ENCODE measurements at places on chromosomes 12 and 14.

- DNase-seq, result no peak
These were observed 28.3 kb downstream of the MTHFD1 start for GRCh38 chr14:64416348-64416932.

DNA sequence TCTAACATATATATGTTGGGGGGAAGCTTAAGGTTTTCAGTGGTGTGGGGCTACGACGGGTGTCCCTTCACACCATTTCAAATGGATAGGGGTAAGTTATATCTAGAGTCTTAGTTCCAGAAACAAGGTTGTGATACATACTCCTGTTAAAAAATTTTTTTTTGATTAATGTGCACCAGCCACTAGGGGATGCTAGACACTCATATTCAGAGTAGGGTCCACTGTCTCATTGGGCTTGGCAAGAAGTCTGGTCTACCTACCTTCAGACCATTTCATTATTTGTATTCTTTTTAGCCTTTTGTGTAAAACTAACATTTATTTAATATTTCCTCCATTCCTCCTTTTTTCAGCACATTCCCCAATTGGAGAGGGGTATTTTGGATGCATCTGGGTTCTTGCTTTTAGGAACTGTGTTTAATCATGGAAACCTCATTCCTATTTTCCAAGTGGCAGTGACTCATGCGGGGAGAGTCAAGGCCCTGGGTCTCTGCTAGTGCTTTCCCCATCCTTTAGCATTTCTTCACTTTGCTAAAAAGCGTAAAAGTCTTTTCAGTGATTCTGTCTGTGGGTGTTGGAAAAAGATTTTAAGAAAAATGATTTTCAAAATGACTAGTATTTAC is 33.4 kb downstream of the ANO4 start:
- no peak for DNase-seq

- no peak for DNase-seq
These were observed 7.8 kb downstream of the RNASE1 start for GRCh38 chr14:20794644-20795369.

DNA sequence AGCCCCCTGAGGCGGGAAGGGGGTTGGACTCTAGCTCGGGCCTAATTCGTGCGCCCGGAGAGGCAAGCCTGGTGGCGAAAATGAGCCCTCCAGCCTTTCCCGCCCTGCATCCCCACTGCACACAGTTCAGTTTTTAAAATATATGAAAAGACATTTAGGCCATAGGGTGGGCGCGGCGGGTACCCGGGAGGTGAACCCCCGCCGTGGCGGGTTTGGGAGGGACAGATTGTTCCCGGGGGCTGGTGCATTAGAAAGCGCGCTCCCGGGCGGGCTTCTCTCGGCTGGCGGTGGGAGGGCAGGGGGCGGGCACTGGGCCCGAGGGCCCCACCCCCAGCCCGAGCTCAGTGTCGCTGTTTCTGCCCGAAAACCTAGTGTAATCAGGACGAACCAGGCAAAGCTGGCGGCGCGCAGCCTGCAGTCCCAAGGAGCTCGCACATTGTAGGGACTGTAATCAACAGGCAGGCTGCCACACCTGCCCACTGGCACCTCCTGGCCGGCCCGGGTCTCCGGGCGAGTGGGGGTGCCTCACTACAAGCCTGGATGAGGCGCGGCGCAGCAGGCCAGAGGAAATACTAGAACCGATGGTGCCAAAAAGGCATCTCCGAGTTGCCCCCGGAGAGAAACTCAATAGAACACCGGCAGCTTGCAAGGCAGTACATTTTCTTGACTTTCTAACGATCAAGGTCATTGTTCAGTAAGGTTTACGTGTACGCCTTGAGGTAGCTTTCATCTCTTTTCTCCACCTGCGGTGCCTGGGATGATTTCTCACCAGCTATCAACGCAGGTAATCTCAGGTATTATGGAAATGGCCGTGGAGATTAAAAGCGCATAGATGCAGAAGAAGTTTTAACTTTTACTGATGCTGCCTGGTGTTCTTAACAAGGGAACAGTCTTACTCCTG is 764 bp upstream of the SPTB start:
- DNase-seq, result peak; percentile 80

Data from islet precursor cell (in vitro differentiated cells).